ENCODE measurements at places on chromosomes 7 and 10.

- no peak for DNase-seq
Observed at GRCh38 chr7:157233677-157234076, 95.0 kb downstream of the UBE3C start.

GRCh38 chr7:54705436-54705835, 53.6 kb downstream of the SEC61G start:
- DNase-seq, result no peak

DNA sequence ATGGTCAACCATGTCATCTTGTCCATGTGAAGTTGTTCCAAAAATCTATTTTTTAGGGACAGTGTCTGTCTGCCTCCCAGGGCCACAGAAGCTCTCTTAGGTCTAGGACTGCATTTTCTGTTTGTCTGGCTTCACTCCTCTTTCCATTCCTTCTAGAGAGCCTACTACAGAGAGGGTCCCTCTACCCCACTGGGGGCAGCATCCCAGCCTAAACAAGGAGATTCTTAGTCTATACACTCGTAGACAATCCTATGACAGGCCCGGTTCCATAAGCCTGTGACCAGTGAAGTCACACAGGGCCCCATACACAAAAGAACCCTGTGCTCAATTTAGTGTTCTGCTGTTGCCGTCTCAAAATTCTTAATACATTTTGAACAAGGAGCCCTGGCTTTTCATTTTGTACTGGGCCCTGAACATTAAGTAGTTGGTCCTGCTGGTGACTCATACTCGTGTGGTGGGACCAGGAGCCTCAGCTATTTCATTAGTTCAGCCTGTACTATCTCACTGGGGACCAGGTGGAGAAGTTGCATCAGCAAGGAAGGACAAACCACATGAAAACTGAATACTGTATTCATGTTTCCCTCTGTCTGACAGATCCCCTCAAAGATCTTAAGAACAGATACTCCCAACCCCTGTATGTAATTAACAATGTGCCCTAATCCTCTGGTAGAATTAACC, 23.5 kb upstream of the FAM180A start:
- DNase-seq, result no peak

GRCh38 chr10:24357344-24358004, 148.5 kb downstream of the KIAA1217 start:
- DNase-seq, result no peak

GRCh38 chr7:77531038-77531437, 6.1 kb upstream of the PTPN12 start:
- DNase-seq, result no peak

DNA sequence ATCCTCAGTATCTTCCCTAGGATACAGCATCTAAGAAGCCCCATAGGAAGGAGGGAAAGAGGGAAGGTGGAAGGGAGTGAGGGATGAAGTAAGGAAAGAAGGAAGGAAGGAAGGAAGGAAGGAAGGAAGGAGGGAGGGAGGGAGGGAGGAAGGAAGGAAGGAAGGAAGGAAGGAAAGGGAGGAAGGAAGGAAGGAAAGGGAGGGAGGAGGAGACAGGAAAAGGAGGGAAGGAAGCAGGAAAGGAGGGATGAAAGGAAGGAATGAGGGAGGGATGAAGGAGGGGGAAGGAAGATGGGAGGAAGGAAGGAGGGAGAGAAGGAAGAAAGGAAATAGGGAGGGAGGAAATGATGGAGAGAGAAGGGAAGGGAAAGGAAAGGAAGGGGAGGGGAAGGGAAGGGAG, 455.6 kb upstream of the ZMIZ1 start:
- no peak for DNase-seq

- no peak for DNase-seq
Observed at GRCh38 chr7:55050281-55050680, 31.5 kb downstream of the EGFR start.

DNA sequence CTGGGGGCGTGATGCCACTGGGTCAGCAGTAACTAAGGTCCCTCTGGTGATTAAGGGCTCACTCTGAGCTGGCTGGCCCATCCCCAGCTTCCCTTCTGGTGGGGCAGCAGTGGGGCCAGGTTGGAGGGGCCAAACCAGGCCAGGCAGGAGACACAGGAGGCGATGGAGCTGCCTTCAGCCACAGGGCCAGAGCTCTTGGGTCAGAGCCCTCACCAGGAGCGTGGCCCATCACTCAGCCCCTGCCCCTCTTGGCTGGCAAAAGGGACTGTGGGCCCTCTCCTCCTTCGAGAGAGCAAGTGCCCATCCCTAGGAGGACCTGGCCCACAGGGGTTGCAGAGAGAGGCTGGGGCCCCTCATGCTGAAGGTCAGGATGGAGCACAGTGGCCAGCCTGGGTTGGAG, 4.5 kb downstream of the KCNK18 start:
- no peak for DNase-seq

DNA sequence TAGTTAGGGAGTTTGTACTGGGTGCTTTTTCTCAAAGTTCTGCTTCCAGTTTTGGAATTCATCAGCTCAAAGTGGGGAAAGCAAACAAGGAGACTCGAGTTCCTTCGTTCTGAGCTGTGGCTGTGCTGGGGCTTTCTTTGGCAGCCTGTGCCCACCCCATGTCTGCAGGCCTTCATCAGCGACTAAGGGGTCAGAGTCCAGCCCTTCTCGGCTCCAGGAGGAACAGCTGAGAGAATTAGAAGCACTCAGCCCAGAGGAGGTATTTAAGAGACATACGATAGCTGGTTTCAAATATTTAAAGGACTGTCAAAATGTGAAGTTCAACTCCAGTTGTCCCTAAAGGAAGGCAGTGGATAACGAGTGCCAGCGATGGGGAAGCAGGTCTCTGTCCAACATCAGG, 41.3 kb downstream of the SH3PXD2A start:
- no peak for DNase-seq

DNA sequence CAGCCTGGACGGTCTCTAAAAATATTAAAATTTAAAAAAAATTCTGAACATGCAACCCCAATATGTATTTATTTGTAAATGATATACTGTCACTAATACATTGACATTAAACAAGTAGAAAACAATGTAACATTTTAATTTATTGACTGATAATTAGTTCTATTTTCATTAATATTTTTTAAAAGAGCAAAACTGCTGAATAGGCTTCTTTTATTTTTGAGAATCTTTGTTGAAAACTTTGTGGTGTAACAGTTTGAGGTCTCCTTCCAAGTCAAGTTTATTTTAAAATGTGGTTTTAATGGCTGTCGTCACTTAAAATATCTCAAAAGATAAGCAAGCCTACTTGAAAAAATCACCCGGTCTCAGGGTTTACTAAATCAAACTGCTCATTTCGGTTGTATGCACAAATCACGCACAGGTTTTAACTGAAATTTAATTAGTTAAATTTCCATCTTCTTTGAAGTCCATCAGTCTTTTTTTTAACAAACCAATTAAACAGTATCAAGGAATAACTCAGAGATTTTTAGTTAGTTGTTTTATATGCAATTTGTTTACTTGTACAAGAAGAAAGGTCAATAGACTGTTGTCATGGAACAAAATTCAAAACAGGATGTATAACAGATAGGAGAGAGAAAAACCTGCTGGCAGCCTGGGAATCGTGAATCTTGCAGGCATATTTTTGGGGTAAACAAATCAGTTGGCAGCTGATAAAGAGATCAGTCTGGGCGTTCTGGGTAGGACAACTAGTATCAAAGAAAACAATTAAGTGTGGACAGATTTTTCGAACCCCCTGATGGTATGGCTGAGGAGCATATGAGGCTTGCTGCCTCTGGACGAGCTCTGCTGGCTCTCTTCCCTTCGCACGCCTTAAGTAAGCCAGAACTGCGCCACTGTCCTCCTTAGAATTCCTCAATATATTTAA, 9.7 kb upstream of the EDRF1 start:
- no peak for DNase-seq

DNA sequence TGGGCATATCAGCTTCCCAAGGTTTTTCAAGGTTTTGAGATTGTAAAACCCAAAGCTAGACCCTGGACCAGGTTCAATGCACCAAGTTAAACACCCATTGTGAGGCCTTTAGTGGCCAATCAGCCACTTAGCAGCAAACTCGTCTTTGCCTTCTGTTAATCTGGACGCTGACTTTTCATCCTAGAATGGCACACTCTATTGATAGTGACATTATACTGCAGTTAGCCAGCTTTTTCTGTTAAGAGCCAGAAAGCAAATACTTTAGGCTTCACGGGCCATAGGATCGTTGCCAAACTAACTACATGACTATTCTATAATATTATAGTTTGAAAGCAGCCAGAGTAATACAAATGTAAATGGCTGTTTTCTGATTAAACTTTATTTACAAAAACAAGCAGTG, 51.3 kb downstream of the VKORC1L1 start:
- DNase-seq, result no peak

DNA sequence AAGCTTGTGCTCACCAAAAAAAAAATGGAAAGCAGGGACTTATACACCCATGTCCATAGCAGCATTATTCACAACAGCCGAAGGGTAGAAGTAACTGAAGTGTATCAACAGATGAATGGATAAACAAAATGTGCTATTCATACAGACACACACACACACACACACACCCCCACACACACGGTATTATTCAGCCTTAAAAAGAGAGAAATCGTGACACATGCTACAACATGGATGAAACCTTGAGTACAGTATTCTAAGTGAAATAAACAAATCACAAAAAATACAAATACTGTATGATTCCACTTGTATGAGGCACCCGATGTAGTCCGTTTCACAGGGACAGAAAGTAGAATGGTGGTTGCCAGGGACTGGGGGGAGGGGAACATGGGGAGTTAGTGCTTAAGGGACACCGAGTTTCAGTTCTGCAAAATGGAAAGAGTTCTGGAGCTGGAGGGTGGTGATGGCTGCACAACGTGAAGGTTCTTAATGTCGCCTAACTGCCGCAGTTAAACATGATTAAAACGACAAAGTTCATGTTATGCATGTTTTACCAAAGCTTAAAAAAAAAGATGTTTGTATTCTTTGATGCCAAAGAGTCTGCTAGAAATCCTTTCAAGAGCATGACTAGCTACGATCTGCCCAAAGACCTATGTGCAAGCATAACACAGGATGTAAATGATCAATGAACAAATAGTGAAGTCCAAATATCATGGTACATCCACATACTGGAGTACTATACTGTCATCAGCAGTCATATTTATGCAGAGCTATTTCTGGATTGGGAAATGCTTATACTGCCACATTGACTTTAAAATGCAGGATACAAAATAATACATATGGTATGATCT, 7.2 kb downstream of the TNS3 start:
- no peak for DNase-seq

GRCh38 chr7:141349338-141349737, 201.9 kb upstream of the AGK start:
- no peak for DNase-seq

GRCh38 chr10:29358010-29358616, 69.2 kb downstream of the LYZL1 start:
- no peak for DNase-seq

Data from NCI-H1436 treated with DMSO at 0.1 percent for 48 hours (cell line).